ENCODE measurements at places on chromosomes 11 and 22.

- no peak for DNase-seq
Measured at GRCh38 chr22:17665854-17666253, 27.3 kb downstream of the BCL2L13 start.

DNA sequence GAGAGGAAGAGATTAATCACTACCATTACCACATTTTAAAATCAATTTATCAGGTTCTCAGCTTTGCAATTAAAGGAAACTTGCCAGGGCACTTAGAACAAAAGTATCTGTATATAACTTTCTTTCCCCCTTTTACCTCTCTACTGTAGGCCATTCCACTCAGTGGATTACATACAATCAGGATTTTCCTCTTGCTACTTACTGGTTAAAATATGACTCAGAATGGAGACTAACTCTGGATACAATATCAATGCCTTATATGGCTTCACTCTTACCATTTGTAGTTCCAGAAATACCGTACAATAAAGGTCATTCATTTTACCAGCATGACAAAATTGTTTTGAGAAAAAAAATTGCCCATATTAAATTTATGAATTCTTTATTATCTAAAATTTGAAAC, 706.8 kb downstream of the KCNA4 start:
- DNase-seq, result no peak

- DNase-seq, result no peak
Measured at GRCh38 chr22:19488884-19489843, 9.4 kb downstream of the CDC45 start.

DNA sequence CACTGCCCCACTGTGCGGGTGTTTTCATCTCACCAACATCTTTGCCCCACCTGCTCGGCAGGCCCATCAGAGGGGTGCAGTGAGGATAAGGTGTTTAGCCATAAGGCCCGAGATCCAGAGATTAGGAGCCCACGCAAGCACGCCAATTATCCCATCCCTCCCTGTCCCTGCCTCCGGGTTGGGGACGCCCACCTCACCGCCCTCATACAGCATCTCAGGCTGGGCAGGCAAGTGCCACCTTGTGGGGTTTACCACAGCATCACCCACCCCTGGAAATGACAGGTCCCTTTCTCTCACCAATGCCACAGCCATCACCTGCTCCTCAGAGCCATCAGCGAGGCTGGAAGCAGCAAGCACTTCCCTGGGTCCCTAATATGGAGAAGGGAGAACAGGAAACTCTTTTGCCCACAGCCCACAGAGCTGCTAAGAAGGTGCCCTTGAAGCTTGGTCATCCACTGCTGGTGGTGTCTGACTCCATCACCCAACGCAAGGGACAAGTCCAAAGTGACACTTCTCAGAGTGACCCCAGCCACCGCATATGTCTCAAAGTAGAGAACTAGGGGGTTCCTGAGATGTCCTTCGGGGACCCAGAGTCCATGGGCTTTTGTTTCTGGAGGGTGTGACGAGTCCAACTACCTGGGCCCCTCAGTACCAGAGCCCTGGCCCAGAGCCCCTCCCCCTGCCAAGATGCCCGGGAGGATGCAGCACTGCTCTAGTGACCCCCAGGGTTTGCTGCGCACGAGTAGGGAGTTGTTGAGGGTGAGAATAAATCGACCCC, 15.8 kb downstream of the VPS37C start:
- DNase-seq, result no peak

- DNase-seq, result no peak
Measured at GRCh38 chr11:64601605-64602465, 10.8 kb downstream of the SLC22A12 start.

DNA sequence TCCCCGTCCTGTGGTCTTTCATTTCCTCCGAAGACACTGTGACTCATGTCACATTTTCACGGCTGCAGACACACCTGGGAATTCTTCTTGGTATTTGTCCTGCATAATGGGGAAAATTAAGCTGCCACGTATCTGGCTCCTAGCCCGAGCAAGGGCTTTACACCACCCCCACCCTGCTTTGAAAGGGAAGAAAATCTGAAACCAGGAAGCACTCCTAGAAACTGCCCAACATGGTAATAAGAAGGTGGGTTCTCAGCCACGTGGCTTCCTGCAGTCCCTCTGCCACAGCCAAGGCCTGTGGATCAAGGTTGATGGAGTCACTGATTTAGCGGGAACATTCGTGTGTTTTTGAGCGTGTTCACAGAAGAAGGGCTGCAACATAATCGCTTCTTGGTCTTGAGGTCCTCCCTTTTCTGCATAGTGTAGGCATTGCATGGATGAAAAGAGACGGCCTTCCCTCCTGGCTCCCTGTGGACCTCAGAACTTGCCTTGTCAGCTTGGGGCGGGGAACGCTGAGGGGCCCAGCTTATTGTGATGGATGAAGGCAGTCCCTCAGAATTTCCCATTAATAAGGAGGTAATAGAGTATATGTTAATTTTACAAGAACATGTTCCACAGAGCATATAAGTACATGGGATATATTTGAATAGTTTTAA, 292.0 kb downstream of the NTM start:
- DNase-seq, result no peak

- no peak for DNase-seq
Measured at GRCh38 chr11:64935359-64936081, at the start of gene GPHA2. GPHA2 (minus strand) TSS chr11:64935893; CDS start chr11:64935460, 433 bp downstream.

DNA sequence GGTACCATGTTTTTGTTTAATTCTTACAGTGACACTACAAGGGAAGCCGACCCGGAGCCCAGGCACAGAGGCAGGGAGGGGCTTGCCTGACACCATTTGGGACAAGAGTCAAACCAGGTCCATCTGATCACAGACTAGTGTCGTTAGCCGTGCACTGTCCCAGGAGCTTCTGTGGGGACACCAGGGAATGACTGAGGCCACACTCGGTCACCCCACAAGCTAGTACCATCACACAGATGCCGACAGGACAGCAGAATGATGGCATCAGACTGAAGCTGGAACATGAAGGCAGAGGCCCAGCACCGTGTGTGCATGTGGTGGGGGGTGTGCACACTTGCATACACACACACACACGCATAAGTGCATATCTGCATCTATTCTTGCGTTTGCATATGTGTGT, 61.5 kb upstream of the NECTIN1 start:
- no peak for DNase-seq

DNA sequence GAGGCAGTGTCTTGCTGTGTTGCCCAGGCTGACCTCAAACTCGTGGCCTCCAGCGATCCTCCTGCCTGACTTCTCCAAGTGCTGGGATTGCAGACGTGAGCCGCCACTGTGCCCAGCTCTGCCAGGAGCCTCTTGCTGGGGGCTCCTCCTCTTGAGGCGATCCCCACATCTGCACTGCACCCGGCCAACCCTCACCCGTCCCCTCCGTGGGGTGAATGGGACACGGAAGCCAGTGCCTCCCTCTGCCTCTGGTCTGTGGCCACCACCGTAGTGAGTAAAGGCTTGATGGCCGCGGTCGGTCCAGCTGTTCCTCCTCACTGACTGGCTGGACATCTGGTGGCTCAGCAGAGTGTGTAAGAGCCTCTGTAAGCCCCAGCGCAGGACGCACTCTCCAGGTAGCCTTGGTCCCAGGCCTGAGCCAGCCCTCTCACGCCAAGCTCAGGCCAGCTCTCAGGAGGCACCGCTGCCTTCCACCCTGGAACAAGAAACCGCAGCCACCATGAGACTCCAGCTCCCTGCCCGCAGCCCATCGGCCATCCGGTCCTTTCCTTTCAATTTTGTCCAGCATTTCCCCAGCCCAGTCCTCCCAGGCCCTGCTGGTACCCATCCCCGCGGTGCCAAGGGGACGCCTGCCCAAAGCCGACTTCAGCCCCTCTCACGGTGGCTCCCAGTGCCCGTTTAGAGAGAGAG, 100.3 kb downstream of the BRD1 start:
- no peak for DNase-seq

DNA sequence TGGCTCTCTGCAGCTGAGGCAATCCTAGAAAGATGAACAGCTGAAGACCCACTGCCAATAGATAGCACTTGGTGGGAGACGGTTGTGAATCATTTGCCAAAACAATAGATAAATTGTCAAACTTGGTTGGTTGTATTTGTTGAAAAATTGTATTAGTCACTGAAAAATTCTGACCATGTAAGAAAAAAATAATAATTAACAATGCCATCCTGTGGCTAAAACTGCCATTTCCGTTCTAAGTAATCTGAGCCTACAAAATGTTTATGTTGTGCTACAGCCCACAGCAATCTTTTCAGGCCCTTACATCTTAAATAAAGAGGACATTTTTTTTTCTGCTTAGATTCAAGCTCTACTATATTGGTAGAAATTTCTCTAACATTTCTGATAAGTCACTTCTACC, 103.2 kb upstream of the ANO3 start:
- DNase-seq, result no peak

GRCh38 chr11:83723999-83724398, 437.8 kb upstream of the CCDC90B start:
- no peak for DNase-seq

GRCh38 chr11:18697576-18697975, 1.0 kb upstream of the TMEM86A start:
- no peak for DNase-seq

DNA sequence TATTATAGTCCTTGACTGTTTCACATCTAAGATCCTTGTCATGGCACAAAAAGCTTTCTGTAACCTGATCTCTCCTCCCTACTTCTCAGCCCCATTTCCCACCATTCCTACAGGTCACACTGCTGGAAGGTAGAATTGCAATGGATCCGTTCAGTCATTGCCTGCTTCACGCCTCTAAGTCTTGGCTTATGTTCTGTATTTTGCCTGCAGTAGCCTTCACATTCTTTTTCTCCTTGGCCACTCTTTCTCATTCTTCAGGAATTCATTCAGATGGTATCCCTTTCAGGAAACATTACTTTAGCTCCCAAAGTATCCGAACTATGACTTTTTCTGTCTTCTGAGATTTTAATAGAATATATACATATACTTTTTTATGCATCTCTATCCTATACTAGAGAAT, 731.5 kb downstream of the NTM start:
- no peak for DNase-seq

GRCh38 chr11:132904607-132905006, 627.7 kb downstream of the OPCML start:
- DNase-seq, result no peak

GRCh38 chr11:92922731-92923130, 46.7 kb upstream of the MTNR1B start:
- no peak for DNase-seq

GRCh38 chr11:31806928-31807798, 4.0 kb downstream of the PAX6 start:
- no peak for DNase-seq

DNA sequence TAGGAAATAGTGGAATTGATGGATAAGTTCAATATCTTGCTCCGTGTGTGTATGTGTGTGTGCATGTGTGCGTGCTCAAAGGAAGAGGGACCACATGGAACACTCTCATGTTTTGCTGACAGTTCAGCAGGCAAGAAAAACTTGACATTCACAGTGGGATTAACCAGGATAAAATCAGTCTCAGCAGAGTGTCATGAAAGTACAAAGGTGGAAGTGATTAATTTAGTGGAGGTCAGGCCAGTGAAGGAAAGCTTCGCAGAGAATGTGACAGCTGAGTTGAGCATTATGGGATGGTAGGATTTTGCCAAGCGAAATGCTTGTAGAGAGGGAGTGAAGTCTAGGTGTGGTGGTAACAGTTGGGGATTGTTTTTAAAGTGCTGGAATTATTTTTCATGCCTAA, 15.7 kb upstream of the FBXO3 start:
- no peak for DNase-seq

GRCh38 chr11:3080104-3080503, 22.9 kb upstream of the CARS1 start:
- DNase-seq, result no peak

- DNase-seq, result no peak
Measured at GRCh38 chr11:71204748-71205664, 47.4 kb downstream of the SHANK2 start.

- DNase-seq, result no peak
Measured at GRCh38 chr22:31363885-31364465, 17.8 kb upstream of the PATZ1 start.

DNA sequence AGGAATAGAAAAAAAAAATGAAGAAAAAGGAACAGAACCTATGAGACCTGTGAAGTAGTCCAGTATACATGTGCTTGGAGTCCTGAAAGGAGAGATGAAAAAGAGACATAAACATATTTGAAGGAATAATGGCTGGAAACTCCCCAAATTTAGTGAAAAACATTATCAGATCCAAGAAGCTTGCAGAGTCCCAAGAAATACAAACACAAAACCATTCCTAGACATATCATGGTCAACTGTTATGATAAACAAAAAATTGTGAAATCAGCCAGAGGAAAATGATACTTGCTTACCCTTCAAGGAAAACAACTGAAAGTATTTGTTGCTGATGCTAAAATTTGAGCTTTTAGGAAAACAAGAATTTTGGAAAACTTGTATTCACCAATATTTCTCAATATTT, 250.1 kb downstream of the DDX10 start:
- no peak for DNase-seq

DNA sequence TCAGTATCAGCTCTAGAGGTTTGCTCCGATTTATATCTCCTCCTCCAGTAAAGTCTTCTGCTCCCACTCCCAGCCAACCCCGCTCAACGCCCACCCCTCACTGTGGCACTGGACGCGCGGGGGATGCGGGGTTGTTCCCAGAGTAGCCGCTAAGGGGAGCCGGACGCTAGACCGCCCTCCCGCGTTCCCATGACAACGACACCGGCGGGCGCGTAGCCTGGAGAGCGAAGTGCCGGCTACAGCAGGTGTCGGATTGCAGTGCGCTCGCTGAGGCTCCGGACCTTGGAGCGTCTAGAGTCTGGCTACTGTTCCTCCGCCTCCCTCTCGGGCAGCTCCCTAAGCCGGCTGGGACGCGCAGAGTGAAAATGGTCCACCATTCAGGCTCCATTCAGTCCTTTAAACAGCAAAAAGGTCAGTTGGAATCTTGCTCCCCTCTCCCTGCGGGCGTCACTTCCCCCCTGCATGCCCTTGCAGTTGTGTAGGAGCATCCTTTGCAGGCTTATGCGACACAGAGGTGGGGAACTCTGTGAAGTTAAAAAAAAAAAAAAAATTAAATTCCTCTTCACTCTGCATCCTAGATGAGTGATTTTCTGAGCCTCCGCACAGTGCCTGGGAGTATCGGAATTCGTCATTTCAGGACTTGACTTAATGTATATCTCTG, at the start of gene ANO3:
Gene ANO3 (plus strand): TSS at position 220 of the 661 bp plus-strand sequence. CDS start 146 bp downstream, at position 366.
- no peak for DNase-seq

- DNase-seq, result no peak
Measured at GRCh38 chr11:72789493-72790131, 4.2 kb downstream of the STARD10 start.

DNA sequence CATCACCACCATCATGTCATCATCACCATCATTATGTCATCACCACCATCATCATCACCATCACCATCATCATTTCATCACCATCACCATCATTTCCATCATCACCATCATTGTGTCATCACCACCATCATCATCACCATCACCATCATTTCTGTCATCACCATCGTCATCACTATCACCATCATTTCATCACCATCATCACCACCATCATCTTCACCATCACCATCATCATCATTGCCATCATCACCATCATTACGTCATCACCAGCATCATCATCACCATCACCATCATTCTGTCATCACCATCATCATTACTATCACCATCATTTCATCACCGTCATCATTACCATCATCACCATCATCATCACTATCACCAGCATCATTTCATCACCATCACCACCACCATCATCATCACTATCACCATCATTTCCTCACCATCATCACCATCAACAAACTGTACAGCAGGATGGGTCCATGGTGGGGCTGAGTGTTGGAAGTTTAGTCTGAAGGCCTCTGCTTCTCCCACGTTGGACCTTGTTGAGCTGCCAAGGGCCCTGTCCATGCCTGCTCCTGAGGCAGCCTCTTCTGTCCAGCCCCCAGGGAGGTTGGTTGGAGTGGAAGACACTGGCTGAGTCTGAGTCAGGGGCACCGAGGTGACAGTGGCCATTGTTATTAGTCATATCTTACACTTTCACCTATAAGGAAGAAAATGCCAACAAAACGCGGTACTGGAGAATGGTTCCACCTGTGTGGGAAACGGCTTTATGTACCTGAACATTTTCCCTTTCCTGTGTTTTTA, 247.1 kb downstream of the TBC1D22A start:
- no peak for DNase-seq

All from stimulated activated CD4-positive, alpha-beta T cell treated with anti-CD3 and anti-CD28 coated beads, Interleukin-1b, Interleukin-23, amount 100 ng/mL, for 1 hour (primary cell).